ENCODE measurements at places on chromosomes 4 and X.

- DNase-seq, result peak; percentile 1
Observed at GRCh38 chrX:111244235-111244750, 26.0 kb downstream of the CAPN6 start.

- DNase-seq, result no peak
Observed at GRCh38 chr4:171759274-171759673, 53.9 kb upstream of the GALNTL6 start.

- no peak for DNase-seq
Observed at GRCh38 chrX:121050781-121051180, 3.4 kb downstream of the GLUD2 start.

- DNase-seq, result no peak
Observed at GRCh38 chr4:870951-871350, 45.0 kb upstream of the CPLX1 start.

- DNase-seq, result no peak
Observed at GRCh38 chr4:155795991-155796390, 37.2 kb downstream of the GUCY1B1 start.

DNA sequence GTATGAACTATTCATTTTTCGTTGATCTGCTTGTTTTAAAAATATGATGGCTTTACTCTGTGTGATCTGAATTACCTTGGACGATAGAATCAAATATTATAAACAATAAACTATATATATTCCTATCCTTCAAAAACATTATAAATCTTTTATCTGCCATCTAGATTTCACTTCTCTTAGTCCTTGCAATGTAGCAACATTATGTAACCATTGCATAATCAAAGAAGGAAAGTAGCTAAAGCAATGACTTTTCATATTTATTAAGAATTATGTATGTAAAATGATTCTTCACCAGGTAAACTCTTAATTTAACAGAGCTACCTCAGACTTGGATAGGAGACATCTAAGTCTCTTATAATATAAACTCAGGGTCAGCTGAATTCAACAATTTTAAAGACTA lies 210.5 kb downstream of the ADAMTS3 start:
- DNase-seq, result no peak

All from hematopoietic multipotent progenitor cell treated with erythropoietin and hydrocortisone succinate and interleukin-3 and kit ligand, for 15 days (in vitro differentiated cells).